ENCODE measurements at places on chromosomes 6 and 20.

DNA sequence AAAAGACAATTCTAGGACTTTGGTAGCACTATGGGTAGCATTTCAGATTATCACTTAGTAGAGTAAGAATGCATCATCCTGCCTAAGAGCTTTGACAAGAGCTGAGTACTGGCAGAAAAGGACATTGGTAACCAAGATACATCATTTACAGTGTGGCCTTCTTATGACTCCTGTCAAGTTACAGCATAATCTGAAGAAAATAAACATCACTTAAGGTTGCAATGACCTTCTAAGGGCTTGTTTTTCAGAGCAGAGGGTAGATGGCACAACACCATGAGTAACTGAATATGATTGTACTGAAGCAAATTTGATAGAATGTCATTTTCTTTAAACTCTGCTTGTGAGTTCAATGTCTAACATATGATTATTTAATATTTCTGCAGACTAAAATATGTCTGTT, 822.6 kb downstream of the TBC1D32 start:
- no peak for DNase-seq

DNA sequence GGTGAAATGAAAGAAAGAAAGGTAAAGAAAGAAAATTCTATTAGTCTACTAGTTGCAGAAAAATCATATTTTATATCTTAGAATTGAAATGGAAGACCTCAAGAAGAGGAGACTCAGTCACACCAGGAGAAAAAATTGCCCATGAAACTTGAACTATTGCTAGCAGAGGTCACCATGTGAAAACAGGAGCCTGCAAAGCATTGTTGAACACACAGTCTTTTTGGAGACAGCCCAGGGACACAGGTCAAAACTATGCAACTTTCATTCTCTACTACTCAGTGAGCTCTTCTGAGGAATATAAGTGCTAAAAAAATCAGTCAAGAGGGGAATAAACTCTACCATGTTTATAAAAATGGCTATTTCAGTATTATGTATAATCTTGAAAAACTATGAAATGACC, 89.8 kb upstream of the TENT5A start:
- no peak for DNase-seq

DNA sequence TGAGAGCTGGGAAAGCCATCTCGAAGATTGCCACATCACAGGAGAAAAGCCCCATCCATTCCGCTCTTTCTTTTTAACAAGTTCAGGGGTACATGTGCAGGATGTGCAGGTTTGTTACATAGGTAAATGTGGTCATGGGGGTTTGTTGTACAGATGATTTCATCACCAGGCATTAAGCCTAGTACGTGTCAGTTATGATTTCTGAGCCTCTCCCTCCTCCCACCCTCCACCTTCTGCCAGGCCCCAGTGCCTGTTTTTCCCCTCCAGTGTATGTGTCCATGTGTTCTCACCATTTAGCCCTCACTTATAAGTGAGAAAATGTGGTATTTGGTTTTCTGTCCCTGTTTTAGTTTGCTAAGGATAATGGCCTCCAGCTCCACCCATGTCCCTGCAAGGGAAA, 566.5 kb upstream of the AGPAT4 start:
- DNase-seq: no peak

GRCh38 chr6:44734886-44735629, 347.6 kb downstream of the CDC5L start:
- no peak for DNase-seq

DNA sequence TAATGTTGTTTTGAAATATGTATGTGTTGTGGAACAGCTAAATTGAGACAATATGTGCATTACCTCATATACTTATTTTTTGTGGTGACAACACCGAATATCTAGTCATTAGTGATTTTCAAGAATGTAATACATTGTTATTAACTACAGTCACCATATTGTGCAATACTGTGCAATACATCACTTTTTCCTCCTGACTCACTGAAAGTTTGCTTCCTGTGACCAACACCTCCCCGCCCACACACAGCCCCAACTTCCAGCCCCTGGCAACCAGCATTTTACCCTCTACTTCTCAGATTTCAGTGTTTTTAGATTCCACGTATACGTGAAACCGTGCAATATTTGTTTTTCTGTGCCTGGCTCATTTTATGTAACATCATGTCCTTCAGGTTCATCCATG, 627.9 kb downstream of the PRKN start:
- DNase-seq: no peak

All from NCI-H2171 treated with DMSO at 0.1 percent for 48 hours (cell line).